ENCODE measurements at places on chromosomes 1 and 21.

DNA sequence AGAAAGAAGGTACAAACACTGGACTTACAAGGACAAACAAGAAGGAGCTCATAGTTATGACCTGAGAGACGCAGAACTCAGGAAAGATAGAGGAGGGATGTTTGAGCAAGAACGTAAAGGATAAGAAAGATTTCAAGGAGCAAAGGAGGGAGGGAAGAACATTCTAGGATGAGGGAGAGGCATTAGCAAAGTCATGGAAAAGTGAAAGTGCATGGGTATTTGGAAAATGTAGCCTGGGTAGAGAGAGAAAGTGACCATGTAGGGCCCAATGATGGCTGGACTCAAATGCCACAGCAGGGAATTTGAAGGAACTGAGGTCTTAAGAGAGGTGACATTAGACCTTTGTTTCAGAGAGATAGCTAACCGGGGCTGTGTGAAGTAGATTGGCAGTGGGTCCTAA lies 76.5 kb downstream of the SYT6 start:
- no peak for DNase-seq

DNA sequence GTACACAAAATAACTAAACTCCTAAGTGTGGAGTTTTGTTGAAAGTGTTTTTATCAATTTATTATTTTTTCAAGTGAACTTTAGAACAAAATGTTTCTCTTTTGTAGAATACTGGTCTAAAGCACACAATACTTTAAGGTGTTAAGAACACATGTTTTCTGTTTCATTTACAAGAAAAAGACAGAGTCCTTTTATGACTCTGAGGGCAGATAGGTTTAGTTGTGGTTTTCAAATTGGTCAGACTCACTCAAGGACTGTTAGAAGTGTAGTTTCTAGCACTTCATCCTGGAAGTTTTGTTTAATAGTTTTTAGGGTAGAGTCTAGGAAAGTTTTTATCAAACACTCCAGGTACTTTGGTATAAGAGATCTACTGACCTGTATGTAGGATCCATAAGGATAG lies 376.5 kb downstream of the LRRIQ3 start:
- DNase-seq = no peak

DNA sequence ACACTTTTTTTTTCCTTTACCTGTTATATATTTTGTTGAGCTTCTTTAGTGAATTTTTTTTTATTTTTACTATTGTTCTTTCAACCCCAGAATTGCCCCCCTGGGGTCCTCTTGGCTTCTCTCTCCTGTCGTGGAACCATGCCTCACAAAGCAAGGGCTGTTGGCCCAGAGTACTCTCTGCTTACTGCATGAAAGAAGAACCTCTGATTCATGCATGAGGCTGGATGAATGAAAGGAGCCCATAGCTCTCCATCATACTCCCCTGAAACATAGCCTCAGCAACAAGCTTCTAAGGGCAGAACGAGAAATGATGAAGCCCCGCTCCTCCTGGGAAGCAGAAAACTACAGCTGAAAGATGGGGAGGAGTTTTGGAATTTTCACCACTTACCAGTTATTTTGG lies 1441.0 kb downstream of the BRINP3 start:
- DNase-seq = no peak

DNA sequence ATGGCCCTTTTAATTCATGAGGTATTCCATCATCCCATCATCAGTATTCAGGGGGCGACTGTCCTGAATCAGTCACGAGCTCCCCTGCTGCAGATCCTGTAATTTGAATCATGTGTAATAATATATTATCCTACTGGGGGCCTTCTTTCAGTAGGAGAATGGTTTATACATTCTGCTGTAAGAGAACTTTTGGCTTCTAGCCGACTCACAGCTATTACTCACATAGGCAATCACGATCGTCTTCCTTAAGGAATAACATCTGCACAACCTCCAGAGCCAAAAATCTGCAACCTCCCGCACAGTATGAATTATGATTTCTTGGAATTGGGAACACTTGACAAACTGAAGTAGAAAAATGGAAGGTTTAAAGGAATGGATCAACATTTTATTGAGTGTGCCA lies 343.0 kb downstream of the USP25 start:
- DNase-seq = no peak

GRCh38 chr1:31865728-31866449 lies 50.1 kb upstream of the SPOCD1 start:
- no peak for DNase-seq

GRCh38 chr1:33298623-33299277 lies 22.1 kb downstream of the A3GALT2 start:
- DNase-seq = peak; percentile 69

DNA sequence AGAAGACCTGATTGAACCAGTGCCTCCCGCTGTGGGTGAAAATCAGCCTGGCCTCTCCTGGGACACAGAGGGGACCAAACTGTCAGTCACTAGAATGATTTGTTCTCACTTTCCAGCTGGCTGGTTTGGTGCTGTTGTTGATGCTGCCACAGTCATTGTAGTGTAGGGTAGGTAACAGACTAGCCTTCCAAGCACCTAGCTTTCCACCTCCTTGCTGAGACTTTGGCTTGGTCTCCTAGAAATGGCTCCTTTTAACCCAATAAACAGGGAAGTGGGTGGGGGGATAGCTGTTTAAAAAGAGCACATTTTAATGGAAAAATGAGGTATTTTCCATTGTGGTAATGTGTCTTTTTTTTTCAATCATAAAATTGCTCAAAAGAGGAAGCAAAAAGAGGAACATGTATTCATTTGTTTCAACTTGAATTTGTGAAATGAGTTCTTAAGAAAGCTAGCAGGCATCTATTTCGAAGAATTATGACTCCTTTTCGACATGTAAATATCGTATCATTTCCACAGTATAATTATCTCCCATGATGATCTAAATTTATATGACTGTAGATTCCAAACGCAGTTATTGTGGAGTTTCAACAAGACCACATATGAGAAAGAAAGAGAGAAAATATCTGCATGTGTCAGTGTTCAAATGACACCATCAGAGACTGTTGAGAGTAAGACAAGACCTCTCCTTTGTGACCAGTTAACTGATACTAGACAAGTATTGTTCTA lies 190.1 kb downstream of the HLX start:
- DNase-seq = no peak

DNA sequence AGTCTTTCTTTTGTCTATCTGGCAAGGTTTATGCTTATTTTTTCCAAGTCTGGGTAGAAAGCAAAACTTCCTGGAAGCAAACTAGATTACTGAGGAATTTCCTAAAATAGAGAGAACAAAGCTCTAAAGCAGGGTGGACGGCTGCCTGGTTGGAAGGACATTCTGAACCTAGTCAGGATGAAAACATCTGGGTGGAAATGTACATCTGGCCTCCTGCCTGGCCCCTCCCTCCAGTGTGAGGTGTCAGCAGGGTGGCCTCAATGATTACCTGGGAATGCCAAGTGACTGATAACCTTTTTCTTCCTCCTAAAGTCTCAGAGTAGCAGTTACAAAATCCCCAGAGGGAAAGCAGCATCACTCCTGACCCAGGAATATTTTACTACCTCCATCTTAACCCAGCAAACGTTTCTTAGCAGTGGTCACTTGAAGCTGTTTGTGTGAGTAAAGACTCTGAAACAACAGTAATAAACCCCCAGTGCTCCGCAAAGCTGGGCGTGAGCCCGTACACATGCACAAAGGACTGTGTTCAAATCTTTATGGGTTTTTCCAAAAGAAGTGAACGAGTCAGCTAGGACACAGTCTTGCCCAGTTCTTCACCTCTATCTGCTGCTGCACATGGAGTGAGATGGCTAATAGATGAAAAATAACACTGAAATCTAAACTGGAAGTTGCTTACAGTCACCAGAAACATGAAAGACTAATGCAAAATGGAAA lies 18.9 kb downstream of the ANGPTL7 start:
- peak; percentile 9 for DNase-seq

- no peak for DNase-seq
These were observed 1.1 kb upstream of the SLC19A1 start for GRCh38 chr21:45543371-45543709.

- peak; percentile 27 for DNase-seq
These were observed 633.8 kb downstream of the PTPRC start for GRCh38 chr1:199272628-199273086.

DNA sequence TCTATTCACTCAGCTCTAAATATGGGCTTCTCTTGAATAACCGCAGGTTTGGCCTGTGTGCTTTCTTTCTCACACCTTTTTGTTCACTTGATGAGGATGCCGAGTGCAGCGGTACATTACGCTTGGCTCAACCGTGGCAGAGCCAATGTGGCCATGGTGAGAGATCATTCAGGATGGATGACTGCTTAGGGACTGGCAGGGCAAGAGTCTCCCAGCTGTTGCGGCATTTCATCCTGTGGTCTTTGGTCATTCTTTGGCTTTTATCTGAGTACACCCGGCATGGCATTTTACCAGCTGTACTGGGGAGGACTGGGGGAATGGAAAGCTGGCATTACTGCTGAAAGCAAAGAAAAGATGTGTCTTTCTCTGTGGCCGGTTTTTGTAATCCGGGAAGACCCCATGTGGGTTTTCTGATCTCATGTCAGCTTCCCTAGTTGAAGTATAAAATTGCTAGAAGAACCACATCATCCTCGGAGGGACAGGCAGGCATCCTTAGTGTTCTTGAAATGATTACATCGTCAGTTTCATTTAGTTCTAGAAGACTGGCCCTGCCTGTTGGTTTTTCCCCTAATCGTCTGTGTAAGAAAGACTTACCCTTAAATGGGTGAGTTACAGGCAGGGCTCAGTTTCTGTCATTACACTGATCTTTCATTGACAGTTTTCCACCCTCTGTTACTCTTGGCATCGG lies 15.1 kb downstream of the PCP4 start:
- peak; percentile 34 for DNase-seq
